Activated gamma-delta T cell (primary cell): ENCODE measurements at places on chromosomes 6 and 20.

DNA sequence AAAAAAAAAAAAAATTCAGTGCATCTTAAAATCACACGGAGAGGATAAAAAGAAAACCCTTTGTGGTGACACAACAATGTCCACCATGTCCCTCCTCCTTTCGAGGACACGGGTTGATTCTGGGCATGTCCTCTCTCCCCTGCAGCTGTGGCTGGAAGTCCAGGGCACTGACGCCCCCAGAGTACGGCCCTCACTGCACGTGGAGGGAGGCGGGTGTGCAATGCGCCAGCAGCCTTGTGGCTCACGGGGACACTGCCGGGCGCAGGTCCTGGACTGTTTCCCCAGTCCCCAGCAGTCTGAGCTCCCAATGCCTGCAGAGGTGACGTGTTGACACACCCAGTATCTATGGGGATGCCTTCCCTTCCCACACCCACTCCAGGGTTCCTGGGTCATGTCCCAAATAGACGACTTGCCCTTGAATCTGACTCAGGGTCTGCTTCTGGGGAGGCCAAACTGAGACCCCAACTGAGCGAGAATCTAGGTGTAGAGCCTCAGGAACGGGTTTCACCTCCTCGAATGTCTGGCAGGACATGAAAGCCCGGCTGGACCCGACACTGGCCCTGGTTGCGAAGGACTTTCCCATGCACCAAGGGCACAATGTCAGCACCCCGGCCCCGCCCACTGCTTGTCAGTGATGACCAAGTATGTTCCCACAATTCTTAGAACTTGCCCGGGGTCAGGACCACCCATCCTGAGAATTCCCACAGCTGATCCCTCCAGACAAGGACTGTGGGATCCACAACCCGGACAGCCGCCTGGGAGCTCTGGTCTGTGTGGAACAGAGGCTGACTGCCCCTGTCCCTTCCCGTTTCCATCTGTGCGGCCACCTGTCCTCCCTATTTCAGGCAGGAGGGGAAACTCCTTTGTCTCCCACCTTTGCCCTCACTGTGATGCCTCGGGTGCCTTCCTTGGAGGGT lies 425.1 kb upstream of the SULF2 start:
- DNase-seq, result no peak

DNA sequence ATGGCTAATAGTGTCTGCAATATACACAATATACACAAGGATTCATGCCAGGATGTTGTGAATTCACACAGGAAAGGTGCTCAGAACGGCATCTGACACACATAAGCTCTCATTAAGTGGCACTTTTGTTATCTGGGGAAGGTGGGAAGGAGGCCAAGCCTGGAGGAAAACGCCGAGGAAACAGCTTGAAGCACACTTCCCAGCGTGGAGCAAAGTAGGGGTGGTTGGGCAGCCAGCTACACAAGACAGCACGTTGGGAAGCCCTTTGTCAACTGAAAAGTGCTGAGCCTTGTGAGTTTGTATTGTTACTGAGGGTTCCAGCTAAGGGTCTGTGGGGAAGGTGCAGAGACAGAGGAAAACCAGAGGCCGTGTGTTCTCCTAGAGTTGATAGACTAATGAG lies 181.0 kb downstream of the ZMYND8 start:
- no peak for DNase-seq

GRCh38 chr20:48609491-48609978 lies 218.3 kb downstream of the PREX1 start:
- DNase-seq, result no peak

DNA sequence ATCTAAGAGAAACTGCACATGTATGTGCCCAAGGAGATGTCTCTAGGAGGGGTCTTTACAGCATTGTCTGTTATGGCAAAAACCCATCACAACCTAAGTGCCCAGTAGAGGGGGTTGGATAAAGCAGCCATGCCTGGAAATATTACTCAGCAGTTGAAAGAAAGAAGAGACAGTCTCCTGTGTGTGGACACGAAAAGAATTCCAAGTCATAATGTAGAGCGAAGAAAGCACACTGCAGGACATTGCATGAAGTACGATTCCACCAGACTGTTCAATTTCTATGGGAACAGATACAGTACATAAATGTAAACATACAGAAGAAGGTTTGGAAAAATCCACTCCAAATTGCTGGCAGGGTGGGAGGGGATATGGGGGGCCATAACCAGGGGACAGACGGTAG lies 7.3 kb upstream of the TGM2 start:
- DNase-seq, result no peak

DNA sequence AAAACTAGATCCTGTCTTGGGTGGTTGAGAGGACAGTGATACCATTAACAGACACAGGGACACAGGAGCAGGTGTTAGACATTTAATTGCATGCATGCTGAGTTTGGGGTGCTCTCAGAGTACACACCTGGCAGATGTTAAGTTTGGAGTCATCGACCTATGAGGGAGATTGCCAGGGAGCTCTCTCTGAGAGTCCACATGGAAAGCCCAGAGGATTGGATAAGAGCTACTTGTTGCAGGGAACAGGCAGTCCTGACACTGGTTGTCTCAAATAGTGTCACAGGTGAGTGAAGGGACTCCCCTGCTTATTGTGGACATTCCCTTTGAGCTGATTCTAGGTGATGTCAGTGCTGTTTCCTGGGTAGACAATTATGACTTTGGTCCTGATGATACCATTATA lies 3.1 kb downstream of the ATRN start:
- no peak for DNase-seq

DNA sequence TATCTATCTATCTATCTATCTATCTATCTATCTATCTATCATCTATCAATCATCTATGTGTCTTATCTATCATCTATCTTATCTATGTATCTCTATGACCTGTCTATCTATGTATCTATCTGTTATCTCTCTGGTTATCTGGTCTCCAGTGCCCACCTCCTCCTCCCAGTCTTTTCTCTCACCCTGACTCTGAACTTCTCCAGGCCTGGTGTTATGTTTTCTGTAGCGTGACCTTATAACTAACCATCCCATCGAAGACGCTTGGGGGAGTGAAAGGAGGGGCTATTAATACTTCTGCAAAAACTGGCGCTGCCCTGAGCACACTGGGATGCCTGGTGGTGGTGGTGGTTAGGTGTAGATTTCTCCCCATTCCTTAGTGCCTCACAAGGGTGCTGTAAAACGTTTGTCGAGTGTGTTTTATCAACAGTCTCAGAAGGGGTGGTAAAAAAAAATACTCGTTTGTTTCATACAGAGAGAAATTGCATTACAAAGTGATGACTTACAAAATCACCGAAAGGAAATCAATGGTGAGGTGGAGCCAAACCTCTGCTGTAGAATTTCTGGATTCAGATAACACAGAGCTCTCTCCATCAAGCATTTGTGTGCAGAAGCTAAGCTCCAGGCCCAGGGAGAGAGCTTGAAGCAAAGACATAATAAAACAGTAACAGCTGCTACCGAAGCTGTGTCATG lies 156.2 kb downstream of the BCAS1 start:
- no peak for DNase-seq

- DNase-seq, result no peak
Measured at GRCh38 chr6:105495515-105495914, 92.6 kb upstream of the PREP start.

DNA sequence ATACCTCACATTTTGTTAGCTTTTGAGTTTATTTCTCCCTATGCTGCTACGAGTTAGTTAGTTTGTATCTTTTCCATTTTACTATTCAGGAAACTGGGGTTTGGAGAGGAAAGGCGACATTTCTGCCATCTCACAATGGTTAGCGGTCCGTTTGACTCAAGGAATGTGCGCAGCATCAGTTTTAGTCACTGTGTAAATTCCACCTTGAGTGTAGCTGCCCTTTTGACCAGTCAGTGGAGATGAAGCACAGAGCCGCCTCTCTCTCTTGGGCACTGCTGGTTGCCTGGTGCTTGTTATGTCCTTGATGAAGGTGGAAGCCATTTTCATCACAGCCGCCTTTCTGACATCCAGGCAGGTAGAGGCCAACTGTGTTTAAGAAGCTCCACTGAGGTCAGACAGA lies 185.5 kb downstream of the SCP2D1 start:
- DNase-seq, result no peak

- no peak for DNase-seq
Measured at GRCh38 chr20:43863821-43864544, 50.7 kb upstream of the TOX2 start.

DNA sequence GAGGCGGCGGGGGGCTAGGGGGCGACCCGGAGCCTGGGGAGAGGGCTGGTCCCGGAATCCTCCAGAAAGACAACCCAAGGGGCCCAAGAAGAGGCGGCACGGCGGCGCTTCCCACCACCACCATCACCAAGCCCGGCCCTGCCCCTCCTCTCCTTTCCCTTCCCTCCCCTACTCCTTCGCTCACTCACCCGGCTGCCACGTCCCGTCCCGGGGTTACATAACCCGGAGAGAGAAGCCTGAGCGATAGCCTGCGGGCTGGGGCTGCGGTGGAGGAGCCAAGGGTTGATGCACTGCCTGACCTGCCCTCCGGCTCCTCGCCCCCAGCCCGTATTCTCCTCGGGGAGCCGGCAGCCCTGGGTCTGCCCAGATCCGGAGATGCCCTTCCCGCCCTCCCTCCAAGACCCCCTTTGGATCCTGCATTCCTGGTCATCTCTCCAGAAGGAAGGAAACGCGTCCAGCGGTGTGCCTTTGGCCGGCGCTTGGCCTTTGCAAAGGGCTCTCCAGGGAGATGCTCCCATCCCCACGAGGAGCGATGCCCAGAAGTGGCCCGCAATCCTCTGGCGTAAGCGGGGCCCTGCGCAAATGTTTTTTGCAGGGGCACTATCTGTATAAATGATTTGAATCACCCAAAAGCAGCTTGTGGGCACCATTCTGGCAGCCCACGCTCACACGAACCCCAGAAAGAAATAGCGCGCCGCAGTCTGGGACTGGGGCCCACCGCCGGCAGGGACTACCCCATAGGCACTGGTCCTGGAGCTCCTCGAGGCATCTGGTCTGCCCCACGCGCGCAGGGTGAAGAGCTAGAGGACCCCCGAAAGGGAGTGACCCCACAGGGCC lies 4.6 kb upstream of the CPXM1 start:
- no peak for DNase-seq
